ENCODE measurements at places on chromosomes 7 and 10. TPM values are rescaled to one million over a fixed set of nuclear protein-coding genes. Genes with fewer than 3 reads are reported as not detected.

C10orf105 gene
- polyA plus RNA-seq = 0.01 TPM

DNA sequence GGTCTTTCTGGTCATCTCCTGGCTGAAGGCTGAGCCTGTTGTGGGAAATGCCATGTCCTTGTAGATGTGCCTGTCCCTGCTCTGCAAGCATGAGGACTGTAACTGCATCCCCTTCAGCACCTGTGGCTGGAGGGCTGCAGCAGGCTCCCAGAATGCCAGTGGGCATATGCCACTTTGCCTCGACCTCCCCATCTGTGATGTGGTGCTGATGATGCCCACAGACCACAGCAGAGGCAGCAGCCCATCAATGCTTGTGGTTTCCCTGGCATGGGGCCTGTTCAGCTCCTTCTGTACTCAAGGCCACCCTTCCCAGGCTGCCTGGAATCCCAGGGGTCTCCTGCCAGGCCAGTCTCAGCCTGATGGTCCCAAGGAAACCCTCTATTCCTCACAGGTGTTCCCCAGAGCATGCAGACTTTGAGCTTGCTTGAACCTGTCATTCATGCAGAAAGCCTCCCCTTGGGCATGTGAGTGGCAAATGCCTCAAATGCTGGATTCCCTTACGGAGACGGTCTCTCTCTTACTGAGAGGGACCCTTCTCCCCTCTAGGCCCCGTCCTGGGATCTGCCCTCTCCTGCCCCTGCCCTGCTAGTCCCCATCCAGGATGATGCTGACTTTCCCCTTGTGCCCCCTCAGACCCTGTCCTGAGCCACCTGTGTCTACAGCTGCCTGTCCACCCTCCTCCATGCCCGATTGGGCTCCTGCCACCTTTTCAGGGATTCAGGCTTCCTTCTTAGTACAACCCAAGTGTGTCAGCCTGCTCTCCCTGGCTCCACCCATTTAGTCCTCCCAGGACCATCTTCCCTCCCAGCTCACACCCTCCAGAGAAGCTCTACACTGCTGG lies 50.9 kb upstream of the ANTXRL start:
- DNase-seq = no peak

ERVW-1 gene
- not detected for polyA plus RNA-seq

DNA sequence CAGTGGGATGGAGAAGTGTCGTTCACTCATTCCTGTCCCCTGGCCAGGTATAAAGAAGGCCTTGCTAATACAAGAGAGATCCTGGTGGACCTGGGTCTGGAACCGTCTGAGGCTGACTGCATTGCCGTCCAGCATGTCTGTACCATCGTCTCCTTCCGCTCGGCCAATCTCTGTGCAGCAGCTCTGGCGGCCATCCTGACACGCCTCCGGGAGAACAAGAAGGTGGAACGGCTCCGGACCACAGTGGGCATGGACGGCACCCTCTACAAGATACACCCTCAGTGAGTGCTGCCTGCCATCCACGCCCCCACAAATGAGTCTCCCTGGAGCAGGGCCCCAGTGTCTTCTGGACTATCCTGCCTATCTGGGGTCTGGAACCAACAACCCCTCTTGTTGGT lies 27.2 kb downstream of the HKDC1 start:
- DNase-seq = no peak

CALML3 gene
- not detected for polyA plus RNA-seq

GRCh38 chr10:30002426-30003266 lies 56.7 kb downstream of the JCAD start:
- DNase-seq = no peak

- no peak for DNase-seq
Measured at GRCh38 chr10:52229291-52229931, 84.7 kb upstream of the DKK1 start.

AP3M1 gene
- polyA plus RNA-seq = 70.7 TPM

ACTR3C gene
- 0.36 TPM for polyA plus RNA-seq

GRCh38 chr7:80135309-80136104 lies 876 bp downstream of the GNAI1 start:
- no peak for DNase-seq

MEOX2 gene
- not detected for polyA plus RNA-seq

STN1 gene
- polyA plus RNA-seq = 17.1 TPM

ABI1 gene
- 64.2 TPM for polyA plus RNA-seq

EGFR gene
- polyA plus RNA-seq = 59.0 TPM

DNA sequence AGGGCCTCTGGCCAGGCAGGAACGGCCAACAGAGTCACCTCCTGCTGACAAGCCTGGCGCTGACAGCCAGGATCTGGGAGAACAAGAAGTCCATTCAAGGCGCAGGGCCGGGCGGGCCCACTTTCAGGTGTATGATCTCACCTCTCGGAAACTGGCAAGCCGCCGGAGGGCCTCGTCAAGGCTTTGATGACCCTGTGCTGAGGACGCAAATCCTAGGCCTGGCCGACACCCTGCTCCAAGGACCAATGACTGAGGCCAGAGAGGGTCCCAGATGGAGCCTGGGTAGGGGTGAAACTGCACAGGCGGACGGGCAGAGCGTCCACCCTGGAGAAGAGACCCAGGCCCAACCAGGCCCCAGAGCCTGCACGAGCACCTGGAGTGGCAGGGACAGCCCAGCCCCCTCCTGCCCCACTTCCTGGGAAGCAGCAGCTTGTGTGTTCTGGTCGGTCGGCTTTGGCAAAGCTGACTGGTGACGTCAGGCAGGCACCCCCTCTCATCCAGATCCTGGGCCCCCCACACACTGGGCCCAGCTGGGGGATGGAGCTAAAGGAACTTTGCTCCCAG lies 30.6 kb downstream of the MYL10 start:
- DNase-seq = no peak

- no peak for DNase-seq
Measured at GRCh38 chr7:52876402-52876801, 159.0 kb upstream of the POM121L12 start.

DNAJB9 gene
- 7.8 TPM for polyA plus RNA-seq

- DNase-seq = no peak
Measured at GRCh38 chr7:37990337-37990736, 69.9 kb downstream of the EPDR1 start.

- DNase-seq = no peak
Measured at GRCh38 chr7:87146740-87147386, 5.4 kb upstream of the DMTF1 start.

Measured in AG04450 (cell line).